Activated naive CD4-positive, alpha-beta T cell treated with anti-CD3 and anti-CD28 coated beads, Interleukin-2, amount 10 ng/mL, durations not matched to agents 5 hours and 36 hours (primary cell): ENCODE measurements at places on chromosomes 2 and 18. TPM values are rescaled to one million over a fixed set of nuclear protein-coding genes. Genes with fewer than 3 reads are reported as not detected.

Gene TGFBRAP1
- 19.7 TPM for total RNA-seq

Gene ABCB11
- not detected for total RNA-seq

Gene CLEC4F
- total RNA-seq = not detected

Gene SPAG16
- total RNA-seq = 9.8 TPM
